ENCODE measurements at places on chromosomes 1 and 21.

GRCh38 chr1:97088391-97088790, 366.8 kb downstream of the PTBP2 start:
- DNase-seq, result no peak

- DNase-seq, result no peak
Observed at GRCh38 chr1:232878086-232878485, 72.3 kb upstream of the NTPCR start.

GRCh38 chr1:4150262-4150661, 250.2 kb upstream of the C1orf174 start:
- no peak for DNase-seq

GRCh38 chr1:228455715-228456114, 31.5 kb upstream of the RNF187 start:
- no peak for DNase-seq
